ENCODE measurements at places on chromosomes 3 and 15.

GRCh38 chr3:45906681-45907407 lies 20.5 kb downstream of the CCR9 start:
- DNase-seq = no peak

DNA sequence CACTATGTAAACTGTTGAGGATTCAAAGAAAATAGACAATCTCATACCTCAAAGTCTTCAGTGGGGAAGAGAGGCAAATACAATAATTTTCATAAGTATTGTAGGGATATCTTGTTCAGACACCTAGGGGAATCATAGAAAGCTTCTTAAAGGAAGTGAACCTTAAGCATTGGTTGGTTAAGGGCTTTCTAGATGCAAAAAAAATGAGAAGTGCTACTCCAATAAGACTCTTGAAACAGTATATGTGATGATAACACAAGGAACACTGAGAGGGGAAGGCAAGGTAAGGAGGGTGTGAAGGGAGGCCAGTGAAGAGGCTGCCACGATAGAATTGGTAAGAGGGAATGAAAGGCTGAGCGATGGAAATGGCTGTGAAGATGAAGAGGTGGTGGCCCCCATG lies 104.1 kb downstream of the TPRG1 start:
- DNase-seq = no peak

GRCh38 chr3:55724821-55725220 lies 237.7 kb upstream of the WNT5A start:
- no peak for DNase-seq

DNA sequence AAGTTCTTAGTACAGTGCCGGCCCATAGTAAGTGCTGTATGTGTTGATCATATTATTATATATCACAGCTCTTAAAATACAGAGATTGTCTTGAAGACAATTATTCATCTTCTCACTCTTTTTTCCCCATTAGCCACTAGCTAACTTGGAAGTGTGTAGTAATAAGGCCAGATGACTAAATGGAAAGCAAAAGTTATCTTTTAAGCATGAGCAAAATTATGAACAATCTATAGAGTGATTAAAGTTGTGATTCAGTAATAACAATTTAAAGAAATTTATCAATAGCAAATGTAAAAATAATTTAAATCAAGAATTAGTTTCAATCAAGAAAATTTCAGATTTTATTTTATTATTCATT lies 630.9 kb upstream of the TBL1XR1 start:
- DNase-seq = no peak

DNA sequence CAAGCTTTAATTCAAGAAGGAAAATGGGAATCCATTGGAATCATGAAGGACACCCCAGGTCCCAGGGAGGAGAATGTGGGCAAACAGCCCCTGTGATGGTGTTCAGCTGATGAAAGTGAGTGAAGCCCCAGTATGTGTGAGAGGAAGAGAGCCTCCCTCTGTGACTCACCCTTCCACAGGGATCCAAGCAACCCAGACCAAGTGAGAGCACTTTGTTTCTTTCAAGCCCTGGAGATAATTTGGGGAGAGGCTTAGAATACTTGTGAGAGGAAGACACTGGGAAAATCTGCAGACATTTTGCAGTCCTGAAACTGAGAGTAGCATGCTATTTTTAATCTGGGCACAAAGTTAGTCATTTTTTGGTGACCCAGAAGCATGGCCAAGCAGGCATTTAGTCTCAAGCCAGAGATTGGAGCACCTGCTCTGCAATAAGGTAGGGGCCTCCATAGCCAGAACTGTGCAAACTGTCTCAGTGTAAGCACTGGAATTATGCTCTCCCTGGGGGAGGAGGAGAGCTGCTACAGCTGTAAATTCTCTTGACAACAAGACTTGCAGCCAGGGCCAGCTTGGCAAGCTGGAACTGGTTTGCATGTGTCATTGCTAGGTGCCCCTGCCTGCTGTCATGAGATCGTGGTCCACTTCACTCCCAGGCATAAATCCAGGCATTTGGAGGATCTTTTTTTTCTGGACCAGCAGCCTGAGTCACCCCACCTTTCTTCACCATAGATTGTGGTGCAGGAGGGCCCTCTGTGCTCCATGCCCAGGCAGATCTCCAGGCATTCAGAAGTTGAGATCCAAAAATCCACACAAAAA lies 537.8 kb upstream of the DPPA4 start:
- no peak for DNase-seq

- DNase-seq = no peak
Measured at GRCh38 chr3:64184621-64185020, 40.6 kb downstream of the PRICKLE2 start.

DNA sequence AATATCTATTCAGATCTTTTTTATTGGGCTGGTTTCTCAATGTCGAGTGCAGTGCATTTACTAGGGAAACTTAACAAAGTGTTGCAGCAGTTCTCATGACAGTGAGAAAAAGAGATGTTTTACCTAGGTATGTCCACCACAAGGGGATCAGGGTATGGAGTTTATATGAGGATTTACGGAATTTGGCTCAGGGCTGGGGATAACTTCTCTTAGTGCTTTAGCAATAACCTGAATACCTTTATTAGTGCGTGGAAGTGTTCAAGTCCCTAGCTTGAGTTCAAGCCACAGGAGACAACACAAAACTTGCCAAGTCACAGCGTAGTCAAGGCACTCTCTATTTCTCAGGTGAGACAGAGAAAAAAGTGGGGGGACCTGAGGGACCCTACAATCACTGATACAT lies 3.9 kb upstream of the CCR3 start:
- DNase-seq = no peak

DNA sequence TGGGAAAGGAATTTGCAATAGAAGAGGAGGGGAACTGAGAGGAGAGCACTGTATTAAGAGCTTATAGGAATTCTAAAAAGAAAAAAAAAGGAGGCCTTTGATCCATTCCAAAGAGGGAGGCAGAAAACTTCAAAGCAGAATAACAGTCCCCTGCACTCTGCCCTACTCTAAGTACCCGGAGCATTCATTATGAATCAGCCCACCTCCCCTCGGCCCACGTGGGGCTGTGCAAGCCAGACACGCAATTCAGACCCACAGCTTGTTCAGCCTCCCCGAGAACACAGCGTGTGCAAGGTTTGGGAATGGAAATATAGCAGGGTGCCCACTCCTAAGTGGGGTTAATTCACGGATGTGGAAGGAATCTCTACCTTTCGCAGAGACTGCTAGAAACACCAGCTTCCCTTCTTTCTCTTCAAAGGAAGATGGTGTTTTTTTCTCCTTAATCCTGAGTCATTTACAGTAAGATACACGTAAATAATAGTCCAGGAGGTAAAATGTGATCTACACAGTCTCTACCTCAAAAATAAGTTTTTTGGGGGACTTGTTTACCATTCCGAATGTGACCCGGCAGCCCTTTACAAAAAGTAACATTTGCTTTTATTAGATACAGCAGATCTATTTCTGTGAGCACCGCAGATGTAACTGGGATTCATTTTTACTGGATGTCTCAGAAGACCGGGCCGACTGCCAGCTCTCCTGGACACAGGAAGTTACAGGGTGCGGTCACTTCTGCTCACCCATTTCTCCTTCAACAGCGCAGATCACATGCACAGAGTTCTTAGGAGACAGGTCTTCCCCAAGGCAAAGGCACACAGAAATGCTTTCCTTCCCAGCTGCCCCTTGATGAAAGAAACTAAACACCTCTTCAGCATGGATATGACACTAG lies 768.5 kb upstream of the CFAP20DC start:
- no peak for DNase-seq

- DNase-seq = no peak
Measured at GRCh38 chr3:64932016-64932518, 244.3 kb upstream of the ADAMTS9 start.

GRCh38 chr3:191330530-191331048 lies 263 bp upstream of the UTS2B start:
- DNase-seq = no peak

DNA sequence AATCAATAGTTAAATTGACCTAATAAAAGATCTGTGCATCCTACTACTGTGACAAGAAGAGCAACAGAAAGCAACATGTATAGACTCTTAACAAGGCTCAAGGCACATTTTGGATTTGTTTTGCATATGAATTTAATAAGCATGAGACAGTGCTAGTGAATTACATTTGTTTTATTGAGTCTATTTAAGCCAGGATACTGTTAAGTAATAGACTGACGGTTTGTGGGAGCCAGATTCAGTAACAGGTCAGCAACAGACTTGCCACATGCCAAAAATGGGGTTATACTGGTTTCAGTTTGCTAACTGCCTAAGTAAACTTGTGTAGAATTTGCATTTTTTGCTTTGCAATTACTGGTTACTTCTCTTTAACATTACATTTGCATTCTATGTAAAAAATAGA lies 54.0 kb downstream of the MBNL1 start:
- no peak for DNase-seq

- DNase-seq = no peak
Measured at GRCh38 chr3:136044980-136045745, 79.6 kb downstream of the PPP2R3A start.

DNA sequence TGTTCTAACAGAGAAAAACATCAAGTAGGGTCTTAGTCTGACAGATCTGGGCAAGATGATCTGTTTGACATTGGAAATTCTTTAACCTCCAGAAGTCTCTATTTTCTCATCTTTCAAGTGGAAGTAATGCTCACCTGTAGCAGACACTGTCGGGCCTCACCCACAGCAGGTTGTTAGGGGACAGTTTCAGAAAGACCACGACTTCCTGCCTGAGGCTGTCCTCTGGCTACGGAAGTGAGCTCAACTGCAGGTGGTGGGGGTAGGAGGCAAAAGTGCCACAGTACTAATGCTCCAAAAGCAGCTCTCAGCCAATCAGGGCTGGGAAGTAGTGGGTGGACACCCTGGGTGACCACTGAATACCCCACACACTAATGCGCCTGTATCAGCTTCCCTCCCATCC lies 111.4 kb upstream of the TOPAZ1 start:
- no peak for DNase-seq

DNA sequence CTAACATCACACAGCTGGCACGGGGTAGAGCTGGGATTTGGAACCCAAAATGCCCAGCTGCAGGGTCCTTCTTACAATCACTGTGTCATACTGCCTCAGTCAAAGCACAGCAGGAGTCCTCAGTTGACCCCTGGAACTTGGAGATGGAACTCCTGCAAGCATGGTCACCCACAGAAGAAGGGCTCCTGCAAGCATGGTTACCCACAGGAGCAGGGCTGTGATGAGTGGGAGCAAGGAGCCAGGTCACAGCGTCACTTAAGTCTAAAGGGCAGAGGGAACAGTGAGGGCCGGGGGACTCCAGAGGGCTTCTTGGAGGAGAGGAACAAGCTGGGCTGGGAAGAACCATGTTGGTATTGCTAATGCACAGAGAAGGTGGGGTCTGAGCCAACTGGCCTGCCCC lies 24.9 kb downstream of the CCDC33 start:
- no peak for DNase-seq

DNA sequence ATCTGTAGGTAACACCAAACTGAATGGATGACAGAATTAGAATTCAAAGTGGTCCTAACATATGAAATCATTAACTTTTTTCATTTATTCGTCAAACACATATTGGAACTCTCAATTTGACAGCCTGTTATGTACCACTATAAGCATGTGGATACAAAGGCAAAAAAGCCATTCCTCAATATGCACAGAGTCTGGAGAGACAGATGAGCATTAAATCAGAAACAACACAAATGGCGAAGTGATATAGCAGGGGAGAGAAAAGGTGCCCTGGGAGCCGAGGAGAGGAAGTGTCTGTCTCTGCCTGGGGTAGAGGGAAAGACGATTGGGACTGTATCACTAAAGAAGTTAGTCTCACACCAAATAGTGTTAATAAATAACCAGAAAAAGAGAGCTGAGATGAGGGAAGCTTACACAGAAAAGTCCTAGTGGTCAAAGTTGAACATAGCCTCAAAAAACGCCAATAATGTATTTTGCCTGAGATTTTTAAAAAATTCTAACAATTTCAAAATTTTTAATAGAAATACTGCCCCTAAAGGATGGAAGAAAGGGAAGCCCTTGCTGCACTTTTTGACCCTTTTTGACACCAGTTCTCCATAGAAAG lies 417.5 kb downstream of the TUSC7 start:
- no peak for DNase-seq

DNA sequence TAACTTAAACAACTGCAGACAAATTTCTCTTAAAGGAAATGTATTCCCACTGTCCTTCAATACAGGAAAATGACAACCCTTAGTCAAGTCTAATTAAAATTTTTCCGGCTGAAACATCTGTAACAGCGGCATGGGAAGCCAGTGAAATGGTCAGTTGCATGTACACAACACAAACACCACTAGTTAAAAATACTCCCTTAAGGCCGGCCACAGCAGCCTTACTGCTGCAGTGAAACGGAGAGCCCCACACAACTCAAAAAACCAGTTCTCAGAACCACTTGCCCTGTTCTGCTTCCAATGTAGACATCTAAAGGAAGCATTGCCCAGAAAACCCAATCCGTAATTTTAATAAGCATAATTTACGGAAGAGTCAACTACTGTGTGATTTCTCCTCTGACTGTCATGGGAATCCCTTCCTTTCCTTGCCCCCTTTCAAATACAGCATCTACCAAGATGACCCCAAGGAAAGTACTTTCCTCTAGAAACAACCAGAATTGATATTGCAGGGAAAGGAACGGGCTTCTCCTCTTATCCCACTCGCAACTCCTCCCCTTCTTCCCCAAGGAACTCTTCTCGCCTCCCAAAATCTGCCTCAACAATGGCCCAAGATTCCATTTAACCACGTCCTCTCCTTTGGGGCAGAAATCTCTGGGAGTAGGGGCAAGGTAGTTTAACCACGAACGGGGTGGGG lies 1.6 kb downstream of the FBN1 start:
- DNase-seq = no peak

DNA sequence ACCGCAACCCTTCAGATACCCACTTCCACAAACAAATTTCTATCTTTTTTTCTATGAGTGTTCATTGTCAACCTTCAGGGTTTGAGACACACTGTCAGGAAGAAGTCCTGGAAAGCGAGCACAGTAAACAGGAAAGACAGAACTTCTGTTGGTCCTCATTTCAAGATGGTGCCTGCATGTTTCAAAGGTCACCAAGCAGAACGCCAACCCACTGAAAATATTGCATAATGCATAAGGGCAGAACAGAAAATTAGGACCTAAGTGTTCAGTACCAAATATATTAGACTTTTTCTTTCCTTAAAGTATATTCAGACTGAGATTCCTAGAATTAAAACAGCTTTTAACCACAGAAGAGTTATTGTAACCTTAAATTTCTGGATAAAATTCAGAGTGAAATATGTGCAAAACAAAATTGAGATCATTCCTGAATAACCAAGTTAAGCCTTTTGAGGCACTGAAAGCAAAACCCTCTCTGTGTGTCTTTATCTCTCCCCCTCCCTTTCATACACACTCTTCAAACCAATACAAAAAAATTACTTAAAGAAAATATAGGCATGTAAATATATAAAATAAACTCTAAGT lies 387.8 kb upstream of the THBS1 start:
- no peak for DNase-seq

DNA sequence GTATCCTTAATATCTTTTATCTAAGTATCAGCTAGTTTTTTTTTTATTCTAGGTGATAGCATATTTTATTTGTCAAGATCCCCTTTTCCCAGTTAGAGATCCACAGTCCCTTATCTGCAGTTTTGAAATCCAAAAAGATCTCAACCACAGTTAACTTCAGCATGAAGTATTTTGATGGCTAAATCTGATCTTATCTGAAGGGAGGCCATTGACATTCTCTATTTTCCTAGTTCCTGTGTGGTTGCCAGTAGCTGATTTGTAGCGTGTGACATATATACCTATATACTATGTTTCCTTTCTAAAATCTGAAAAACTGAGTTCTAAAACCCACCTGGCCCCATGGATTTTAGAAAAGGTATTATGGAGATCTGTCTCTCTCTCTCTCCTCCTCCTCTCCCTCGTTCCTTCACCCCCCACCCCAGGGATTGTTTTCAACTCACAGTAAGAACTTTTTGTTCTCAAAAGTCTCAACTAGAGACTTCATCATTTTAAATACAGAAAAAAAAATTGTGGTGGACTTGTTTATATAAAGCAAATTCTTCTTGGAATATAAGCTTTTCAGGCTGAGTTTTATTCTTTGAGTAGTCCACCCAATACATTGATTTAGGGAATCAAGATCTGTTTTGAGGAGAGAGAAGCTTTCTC lies 12.3 kb downstream of the TCF12 start:
- no peak for DNase-seq
